Fibroblast of pulmonary artery (primary cell): ENCODE measurements at places on chromosomes 6 and 20.

DNA sequence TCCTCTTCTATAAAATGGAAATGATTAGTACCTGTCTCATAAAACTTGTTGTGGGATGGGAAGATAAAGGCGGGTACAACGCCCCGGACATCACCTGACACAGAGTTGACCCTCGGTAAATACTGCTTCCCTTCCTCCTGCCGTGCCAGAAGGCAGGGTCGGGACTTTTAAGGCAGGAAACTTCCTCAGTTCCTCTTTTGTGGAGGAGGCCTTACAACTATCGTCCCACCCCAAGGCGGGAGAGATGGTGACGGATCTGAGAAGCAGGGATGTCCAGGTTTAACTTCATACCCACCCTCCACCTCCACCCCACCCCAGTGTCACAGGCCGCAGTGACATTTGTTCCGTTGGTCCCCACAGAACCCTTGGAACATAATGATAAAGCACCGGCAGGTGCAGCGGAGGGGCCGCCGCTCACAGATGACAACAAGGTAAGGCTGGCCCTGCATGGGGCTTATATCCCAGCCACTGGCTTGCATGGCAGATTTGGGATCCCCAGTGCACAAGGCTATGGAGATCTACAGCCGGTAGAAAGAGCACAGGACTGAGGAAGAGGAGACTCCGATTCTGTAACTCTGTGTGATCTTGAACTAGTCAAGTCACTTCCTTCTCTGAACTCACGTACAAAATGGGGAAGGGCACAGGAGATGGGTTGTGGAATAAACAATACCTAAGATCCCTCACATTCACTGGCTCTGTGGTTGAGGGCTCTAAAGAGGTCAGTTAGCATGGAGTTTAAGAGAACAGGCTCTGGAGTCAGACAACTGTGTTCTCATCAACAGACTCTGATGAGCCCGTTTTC, 764 bp downstream of the DNTTIP1 start:
- DNase-seq = no peak

DNA sequence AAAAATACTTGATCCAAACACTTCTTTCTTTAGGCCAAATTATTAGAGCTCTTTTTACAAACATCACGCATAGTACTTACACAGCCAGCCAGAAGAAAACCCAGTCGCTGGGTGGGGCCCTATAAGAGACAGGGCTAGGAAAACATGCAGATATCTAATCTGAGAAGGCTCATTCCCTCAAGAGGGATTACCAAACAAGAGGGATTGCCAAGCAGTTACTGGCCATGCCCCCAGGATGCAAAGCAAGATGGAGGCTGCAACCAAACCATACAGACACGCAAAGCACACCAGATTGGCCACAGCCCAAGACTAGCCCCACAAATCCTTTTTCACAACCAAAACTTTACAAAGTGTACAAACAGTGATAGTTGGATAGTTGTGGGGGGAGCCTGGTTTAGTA, 1235.4 kb upstream of the GJE1 start:
- no peak for DNase-seq

- peak; percentile 59 for DNase-seq
These were observed 48.1 kb downstream of the KCNS1 start for GRCh38 chr20:45052698-45053429.

DNA sequence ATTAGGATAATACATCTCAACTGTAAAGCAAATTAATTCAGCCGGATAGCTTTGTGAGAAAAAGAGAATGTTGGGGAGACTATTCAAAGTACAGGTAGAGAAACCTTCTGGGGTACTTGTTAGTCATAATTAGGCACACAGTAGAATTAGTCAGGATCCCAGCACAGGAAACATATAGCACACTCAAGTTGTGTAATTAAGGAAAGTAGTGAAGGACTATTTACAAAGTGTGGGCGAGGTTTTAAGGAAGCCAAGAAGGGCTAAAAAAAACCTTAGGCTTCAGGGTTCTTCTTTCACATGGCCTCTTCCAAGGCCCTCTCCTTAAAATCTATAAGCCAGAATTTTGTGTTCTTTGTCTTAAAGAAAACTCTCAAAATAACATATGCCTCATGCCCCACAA, 126.7 kb downstream of the RTN4IP1 start:
- no peak for DNase-seq

DNA sequence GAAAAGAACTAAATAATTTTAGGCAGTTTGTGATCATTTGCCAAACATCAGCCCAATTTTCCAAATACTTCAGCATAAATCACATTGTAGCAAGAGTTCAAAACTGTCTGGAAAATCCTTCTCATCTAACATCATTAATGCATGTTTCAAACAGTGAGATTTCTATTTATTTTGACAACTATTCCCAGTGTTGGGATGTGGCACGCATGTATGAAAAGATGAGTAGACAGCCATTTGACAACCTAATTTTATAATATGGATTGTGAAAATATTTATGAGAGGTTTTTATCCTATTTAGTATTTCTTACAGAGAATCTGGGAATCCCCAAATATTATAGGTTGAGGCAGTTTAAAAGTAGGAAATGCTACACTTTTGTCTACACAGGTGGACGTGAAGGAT, 357.6 kb upstream of the ARID1B start:
- no peak for DNase-seq

GRCh38 chr20:36236786-36237121, 476 bp downstream of the AAR2 start:
- DNase-seq = no peak

DNA sequence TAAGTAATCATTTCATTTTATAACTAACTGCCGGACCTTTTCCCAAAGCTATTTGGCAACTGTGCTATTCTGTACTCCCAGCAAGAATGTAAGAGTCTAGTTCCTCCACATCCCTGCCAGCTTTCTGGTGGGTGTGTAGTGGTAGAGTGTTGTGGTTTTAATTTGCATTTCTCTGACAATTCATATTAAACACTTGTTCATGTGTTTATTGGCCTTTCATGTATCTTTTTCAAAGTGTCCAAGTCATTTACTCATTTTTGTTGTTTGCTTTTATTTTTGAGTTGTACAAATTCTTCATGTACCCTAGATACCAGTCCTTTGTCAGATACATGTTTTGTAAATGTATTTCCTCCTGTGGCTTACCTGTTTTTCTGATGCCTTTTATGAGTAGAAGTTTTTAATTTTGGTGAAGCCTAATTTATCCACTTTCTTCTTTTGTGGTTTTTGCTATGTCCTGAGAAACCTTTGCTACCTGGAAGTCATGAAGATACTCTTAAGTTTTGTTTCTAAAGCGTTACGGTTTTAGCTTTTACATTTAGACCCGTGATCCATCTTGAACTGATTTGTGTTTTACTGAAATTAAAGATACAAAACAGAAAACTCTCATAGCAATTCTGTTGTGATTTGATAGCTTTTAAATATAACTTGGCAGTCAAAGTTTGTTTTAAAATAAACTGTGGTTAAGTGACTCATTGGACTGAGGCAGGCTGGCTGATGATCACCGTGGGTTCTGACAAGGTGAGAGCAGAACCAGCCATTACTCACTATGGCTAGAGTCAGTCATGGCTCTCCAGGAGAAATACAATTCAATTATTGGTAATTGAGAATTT, 8.0 kb downstream of the MYLIP start:
- DNase-seq = peak; percentile 65

GRCh38 chr6:108476376-108476775, 84.3 kb upstream of the FOXO3 start:
- no peak for DNase-seq

- DNase-seq = no peak
These were observed 286.6 kb downstream of the UBE3D start for GRCh38 chr6:82779041-82779440.

- DNase-seq = no peak
These were observed 2.6 kb downstream of the FASTKD5 start for GRCh38 chr20:3156811-3157619.

DNA sequence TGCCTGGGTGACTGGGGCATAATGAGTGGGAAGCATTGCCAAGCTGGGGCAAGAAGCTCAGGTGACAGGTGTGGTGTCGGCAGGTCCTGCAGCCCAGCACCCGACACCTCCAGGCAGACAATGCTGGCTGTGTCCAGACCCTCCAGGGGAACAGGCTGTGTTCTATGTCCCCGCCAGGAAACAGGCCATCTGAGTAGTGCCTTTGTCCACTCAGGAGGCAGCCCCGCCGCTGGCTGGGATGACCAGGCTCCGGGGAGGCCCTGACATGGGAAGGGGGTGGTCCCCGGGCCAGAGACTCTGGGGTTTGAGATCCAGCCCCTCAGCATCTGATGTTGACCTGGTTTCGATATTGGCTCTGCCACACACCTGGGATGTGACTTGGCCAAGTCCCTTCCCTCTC, 28.4 kb downstream of the SNPH start:
- no peak for DNase-seq

DNA sequence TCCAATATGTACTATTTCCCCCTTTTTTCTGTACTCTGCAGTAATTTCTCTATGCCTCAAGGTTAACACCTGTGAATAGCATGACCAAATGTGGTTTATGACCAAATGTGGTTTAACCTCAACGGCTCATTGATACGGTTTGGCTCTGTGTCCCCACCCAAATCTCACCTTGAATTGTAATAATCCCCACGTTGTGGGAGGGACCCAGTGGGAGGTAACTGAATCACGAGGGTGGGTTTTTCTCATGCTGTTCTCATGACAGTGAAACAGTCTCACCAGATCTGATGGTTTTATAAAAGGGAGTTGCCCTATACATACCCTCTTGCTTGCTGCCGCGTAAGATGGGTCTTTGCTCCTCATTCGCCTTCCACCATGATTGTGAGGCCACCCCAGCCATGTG, 18.7 kb downstream of the DEK start:
- DNase-seq = no peak

- no peak for DNase-seq
These were observed at the start of gene BPIFB2 for GRCh38 chr20:33007376-33008335. Gene BPIFB2, plus strand, starts transcription at chr20:33007704. Its CDS starts 871 bp downstream, at chr20:33008575.

DNA sequence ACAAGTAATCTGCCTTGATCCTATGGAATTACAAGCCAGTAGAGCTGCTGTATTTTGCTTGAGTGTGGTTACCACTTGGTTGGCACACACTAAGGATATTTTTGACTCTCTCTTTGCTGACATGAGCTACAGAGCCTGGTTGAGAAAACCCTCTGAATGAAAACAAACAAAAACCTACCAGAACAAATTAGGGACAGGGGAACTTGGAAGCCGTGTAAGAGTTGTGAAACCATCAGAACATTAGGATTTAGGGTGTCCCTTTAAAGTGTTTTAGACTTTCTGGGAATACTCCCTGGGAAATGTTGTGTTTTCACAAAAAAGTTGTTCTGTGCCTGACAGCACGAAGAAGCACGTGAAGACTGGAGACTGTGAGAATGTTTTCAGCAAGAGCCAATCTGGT, 20.5 kb upstream of the PDE7B start:
- DNase-seq = no peak

GRCh38 chr6:1988843-1989242, 256.6 kb downstream of the GMDS start:
- DNase-seq = no peak

GRCh38 chr6:44594481-44594880, 207.0 kb downstream of the CDC5L start:
- no peak for DNase-seq

GRCh38 chr6:35411066-35411465, 41.1 kb upstream of the FANCE start:
- DNase-seq = no peak

- no peak for DNase-seq
These were observed 190.1 kb downstream of the CDH4 start for GRCh38 chr20:61442075-61442670.

DNA sequence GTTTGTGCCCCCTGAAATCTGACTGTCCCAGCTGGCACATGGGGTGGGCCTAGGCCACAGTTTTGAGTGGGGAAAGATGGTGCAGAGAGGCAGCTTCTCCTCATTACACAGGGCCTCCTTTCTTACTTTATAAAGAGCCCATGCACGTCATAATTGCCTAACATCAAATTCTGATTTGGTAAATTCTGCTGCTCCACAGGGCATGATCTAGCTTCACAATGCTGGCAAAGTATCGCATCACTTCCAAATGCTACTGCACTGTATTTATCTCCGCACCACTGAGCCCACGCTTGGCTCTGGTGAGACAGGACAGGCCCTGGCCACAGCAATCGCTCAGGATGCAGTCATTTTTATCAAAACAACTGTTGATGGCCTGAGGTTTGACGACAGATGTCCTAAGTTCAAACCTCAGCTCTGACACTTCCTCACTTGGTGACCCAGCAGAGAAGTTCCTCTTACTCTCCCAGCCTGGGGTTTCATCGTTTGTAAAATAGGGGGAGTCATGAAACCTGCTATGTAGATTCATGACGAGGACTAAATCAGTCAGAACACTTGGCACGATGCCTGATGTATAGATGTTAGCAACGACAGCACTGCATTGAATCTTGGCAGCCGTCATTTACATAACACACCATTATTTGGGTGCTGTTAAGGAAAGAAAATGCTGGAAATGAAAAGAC, 187.9 kb downstream of the TTLL2 start:
- no peak for DNase-seq

- DNase-seq = no peak
These were observed 215.0 kb downstream of the ARID1B start for GRCh38 chr6:156992020-156992804.

DNA sequence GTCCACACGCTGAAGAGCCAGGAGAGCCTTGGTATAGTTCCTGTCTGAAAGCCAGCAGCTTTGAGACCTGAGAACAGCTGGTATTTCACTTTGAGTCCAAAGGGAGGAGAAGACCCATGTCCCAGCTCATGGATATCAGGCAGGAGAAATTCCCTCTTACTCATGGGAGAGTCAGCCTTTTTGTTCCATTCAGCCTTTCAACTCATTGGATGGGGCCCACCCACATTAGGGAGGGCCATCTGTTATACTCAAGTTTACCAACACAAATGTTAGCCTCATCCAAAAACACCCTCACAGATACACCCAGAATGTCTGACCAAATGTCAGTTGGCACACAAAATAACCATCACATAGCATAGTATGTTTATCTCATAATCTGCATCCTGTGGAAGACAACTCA, 80.1 kb downstream of the GMDS start:
- DNase-seq = no peak

- DNase-seq = no peak
These were observed 276.0 kb upstream of the SGK1 start for GRCh38 chr6:134593887-134594286.

GRCh38 chr20:49595811-49596561, 28.0 kb upstream of the PTGIS start:
- peak; percentile 45 for DNase-seq

DNA sequence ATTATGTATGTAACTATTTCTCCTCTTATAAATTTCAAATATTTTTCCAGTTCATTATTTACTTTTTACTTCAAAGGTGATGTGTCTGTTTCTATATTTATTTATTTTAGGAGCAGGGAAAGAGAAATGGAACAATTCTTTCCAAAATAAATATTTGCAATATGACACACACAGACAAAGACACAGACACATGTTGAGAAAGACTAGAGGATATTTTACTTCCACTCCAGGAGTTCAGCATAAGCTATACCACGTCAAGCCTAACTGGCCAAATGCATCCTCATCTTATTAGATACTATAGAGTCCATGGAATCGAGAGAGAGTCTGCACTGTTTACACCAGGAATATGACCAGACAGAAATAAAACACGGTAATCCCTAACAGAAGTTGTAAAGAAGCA, 13.3 kb downstream of the RALGAPA2 start:
- DNase-seq = no peak

- DNase-seq = no peak
These were observed 103.6 kb downstream of the PAX1 start for GRCh38 chr20:21808863-21809664.
